ENCODE measurements at places on chromosomes 2 and 18. TPM values are rescaled to one million over a fixed set of nuclear protein-coding genes. Genes with fewer than 3 reads are reported as not detected.

The ARHGAP25 gene
- total RNA-seq = 8.1 TPM

DNA sequence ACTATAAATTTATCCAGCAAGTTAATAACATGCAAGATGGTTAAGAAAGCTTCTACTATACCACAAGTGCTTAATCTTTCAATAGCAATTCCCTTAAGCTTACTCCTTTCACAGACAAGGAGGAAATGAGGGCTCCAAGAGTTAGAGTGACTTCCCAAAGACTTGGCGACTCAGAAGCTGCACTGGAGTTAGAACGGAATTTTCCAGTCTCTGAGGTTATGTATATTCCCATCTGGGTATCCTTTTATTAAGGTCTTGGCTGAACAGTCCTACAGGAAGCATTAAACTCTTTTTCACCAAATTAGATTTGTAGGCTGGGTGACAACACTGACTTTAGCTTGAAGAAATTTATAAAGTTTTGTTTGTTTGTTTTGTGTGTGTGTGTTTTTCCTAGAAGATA lies 256.9 kb upstream of the DPP10 start:
- DNase-seq = no peak

DNA sequence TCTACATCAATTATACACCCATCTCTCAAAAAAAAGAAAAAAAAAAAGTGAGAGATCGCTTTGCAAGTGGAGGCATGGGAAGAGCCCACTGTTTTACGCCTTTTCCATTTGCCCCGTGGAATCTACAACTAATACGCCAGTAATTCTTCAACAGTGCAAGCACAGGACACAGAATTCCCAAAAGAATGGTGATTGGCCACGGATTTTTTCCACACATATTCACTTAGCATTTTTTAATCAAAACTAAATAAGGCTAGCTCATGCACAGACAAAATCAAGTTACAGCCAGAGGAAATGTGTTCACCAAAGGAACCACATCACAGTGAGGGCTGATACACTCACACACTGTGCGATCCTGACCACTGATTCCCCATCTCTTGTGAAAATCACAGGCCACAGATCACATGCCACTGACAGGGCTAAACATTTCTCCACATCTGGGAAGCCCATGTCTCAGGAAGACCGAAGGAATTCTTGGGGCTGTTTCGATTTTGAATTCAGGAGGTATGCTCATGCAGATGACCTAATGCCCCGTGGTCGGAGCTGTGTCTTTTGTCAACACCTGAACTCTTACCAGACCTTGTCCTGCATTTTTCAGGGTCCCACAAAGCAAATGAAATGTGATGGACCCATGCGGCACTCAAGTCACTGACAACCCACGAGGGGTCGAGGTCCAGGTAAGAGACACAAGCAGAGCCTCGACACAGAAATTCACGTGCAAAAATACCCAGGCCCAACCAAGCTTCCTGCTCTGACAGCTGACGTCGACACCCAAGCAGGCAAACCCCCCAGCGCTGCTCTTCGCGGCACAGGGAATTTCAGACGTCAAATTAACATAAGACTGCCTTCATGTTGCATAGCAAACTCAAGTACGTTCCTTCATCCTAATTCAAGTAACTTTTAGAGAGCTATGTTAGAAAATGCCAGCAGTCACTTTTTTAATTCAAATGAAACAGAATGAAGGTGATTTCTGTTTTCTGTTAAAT lies 69.6 kb downstream of the ZNF516 start:
- no peak for DNase-seq

GRCh38 chr2:121529439-121530211 lies 1.1 kb upstream of the RNU4ATAC start:
- no peak for DNase-seq

DNA sequence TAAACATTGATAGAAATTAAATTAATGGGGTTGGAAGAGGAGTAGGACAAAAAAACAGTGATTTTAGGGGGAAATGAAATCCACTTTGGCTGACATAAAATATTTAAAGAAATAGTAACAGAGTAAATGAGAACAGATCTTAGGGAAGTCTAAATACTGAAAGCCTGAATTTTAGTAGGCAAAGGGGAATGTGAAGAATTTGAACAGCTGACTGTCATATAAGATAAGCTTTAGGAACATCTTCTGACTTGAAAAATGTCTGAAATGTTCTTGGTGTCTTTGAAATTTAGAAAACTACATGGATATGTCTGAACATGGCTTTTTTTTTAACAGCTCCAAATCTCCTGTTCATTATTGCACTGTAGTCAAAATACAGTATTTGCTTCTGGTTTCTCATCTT lies 150.3 kb downstream of the CALCRL start:
- no peak for DNase-seq

GRCh38 chr2:49129034-49129433 lies 25.3 kb downstream of the FSHR start:
- no peak for DNase-seq

DNA sequence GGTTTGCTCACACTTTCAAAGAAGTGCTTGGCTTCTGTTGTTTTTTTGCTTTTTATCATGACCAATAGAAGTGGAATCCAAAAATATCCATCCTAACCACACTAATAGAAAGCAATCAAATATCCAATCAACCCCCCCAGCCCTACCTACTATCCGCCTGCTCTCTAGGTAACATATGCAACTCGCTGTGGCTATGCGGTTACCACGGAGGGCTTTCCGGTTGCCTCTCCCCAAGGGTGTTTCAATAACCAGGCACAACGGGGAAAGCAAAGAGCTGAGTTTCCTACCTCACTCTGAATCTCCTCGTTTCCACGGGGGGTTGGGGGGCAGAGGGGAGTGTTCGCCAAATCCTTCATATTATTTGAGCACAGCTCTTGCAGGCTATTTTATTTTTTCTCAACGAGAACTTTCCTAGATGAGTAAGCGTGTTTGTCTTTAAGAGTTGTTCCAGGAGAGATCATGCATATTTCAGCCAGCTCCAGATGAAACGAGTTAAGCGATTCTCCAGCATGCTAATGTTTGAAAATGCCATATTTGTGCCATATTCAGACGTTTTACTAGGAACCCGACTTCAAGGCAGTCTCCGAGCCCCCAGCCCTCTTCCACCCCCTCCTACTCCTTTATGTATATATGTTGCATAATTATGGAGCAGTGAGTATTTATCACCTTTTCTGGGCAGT lies 30.3 kb downstream of the PAX3 start:
- DNase-seq = no peak

DNA sequence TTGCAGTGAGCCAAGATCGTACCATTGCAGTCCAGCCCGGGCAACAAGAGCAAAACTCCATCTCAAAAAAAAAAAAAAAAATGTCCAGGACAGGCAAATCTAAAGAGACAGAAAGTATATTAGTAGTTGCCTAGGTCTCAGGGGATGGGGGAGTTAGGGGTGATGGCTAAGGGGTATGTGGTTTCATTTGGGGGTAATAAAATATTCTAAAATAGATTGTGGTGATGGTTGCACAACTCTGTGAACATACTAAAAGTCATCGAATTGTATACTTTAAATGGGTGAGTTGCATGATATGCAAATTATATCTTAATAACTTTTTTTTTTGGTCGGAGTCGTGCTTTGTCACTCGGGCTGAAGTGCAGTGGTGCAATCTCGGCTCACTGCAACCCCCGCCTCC lies 34.2 kb upstream of the ACTR2 start:
- no peak for DNase-seq

DNA sequence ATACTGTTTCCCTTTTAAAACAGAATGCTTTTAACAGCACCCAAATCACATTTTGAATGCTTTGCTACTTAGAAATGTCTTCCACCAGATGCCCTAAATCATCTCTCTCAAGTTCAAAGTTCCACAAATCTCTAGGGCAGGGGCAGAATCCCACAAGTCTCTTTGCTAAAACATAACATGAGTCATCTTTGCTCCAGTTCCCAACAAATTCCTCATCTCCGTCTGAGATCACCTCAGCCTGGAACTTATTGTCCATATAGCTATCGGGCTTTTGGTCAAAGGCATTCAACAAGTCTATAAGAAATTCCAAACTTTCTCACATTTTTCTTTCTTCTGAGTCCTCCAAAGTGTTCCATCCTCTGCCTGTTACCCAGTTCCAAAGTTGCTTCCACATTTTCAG lies 1374.5 kb upstream of the NXPH2 start:
- no peak for DNase-seq

- DNase-seq = no peak
These were observed 181.0 kb downstream of the AFF3 start for GRCh38 chr2:99961196-99961913.
